ENCODE measurements at places on chromosomes 12 and 14.

DNA sequence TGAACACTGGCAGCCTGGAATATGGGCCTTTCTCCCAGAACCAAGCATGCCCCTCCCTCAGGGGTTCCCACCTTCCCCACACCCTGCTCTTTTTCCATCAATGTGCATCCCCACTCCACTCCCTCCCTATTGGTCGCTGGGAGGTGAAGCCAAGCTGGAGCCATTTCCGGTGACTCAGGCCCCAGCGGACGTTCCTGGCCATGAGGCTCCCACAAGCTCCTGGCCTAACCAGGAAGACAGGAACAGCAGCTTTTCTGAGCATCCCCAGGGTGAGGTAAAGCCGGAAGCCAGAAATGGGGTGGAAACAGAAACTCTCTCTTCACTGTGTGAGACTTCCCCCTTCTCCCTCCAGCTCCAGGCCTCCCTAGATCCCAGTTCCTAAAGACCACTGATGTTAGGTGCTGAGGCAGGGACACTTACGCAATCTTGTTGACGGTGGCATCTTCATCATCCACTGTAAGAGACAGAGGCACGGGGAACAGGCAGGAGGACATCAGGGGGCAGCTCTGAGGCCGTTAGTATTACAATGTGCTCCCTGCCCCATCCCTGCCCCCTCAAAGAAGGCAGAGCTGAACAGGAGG, 5.1 kb downstream of the LMBR1L start:
- DNase-seq: no peak

DNA sequence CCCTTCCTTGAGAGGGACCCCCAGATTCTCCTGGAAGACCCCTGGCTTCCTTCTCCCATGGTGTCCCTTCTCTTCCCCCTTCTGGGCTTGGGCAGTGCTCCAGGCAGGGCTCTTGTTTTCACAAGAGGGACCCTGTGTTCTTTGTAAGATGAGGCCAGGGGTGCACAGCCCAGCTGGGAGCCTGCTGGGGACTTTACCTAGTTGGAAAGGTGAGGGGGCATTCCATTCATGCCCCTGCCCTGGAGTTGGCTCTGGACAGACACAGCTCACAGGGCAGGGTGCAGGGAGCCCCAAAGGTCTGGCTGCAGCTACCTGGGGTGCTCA, 31.2 kb downstream of the ISCA2 start:
- no peak for DNase-seq

- no peak for DNase-seq
Observed at GRCh38 chr12:120378036-120378435, 9.1 kb upstream of the MSI1 start.

- DNase-seq: no peak
Observed at GRCh38 chr12:47095446-47096236, 15.9 kb upstream of the AMIGO2 start.

- no peak for DNase-seq
Observed at GRCh38 chr12:12327802-12328201, 22.2 kb downstream of the MANSC1 start.

DNA sequence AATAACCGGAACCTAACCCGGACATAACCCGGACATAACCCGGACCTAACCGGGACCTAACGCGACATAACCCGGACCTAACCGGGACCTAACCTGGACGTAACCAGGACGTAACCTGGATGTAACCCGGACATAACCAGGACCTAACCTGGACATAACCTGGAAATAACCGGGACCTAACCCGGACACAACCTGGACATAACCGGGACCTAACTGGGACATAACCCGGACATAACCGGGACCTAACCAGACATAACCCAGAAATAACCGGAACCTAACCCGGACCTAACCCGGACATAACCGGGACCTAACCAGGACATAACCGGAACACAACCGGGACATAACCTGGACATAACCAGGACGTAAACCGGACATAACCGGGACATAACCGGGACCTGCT, 6.7 kb upstream of the FBRSL1 start:
- DNase-seq: no peak

GRCh38 chr12:46585854-46586621, 213.5 kb upstream of the SLC38A2 start:
- no peak for DNase-seq

- no peak for DNase-seq
Observed at GRCh38 chr12:1795221-1795784, 25.1 kb upstream of the LRTM2 start.

GRCh38 chr12:16962889-16963288, 356.9 kb upstream of the LMO3 start:
- no peak for DNase-seq

- DNase-seq: no peak
Observed at GRCh38 chr12:65622056-65622455, 202.2 kb upstream of the HMGA2 start.

DNA sequence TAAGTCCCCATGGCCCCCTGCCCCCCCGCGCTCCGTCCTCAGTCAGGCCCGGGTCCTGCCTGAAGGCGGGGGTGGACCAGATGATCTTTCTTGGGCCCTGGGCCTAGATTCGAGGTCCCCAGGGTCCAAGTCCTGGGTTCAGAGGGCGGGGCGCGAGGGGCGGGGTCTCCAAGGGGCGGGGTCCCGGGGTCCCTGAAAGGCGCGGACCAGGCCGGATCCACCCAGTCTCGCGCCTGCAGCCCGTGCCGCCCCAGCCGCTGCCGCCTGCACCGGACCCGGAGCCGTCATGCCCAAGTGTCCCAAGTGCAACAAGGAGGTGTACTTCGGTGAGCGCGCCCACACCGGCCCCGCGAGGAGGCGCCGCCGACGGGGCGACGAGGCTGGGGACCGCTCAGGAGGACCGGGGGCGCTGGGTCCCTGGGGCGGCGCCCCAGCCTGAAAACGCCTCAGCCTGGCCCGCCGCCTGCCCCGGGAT, 325 bp downstream of the CRIP1 start:
- DNase-seq: no peak

DNA sequence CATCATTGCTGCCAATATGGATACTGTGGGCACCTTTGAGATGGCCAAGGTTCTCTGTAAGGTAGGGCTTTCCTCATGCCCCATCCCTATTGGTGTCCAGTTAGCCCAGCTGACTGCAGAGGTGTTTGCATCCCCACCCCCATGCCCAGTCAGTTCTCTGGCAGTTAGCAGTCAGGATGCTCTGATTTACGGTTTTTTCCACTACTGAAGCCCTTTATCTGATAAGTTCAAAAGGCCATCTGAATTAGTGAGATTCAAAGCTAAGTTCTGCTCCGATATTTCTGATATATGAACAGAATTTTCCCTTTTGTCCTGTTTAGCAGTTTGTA, 773 bp downstream of the GMPR2 start:
- DNase-seq: no peak

DNA sequence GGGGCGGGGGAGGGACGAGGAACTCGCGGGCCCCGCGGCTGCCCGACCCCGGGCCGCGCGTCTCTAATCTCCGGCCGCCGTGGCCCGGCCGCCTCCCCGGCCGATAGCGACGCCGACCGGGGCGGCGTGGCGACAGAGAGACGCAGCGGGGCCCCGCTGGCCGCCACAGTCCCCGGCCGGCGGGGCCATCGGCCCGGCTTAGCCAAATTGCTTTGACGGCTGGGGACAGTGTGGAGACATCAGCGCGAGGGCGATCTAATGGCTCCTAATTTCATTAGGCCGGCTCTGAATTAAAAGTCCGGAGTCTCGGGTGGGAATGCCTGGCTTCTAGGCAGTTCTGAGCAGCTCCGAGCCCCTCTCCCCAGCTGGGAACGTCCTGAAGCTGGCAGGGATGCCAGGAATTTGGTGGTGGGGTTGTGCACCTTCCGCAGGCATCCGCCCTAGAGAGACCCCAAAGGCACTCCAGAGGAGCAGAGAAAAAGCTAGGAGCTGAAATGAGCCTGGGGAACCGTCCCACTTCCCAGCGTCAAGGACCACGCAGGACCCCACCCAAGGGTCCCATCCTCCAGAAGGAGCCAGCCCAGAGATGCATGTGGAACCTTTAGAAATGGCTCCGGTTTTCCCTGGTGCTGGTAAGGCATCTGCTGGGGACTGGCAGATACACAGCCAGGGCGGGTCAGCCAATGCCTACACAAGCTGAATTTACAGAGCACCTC, 9.6 kb downstream of the TBX5 start:
- no peak for DNase-seq

DNA sequence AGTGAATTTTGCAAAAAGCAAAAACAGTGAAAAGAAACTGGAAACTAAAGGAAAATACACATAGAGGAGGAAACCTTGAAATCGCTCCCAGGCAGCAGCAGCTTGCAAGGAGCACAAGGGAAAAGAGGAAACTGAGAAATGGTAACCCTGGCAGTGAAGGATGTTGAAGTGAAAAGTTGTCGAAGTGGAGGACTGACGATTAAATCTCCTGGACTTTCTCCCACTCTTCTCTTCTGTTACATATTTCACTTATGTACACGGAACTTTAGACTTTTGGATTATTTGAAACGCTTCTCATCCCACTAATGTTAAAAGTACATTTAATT, 388.8 kb upstream of the USP15 start:
- no peak for DNase-seq

DNA sequence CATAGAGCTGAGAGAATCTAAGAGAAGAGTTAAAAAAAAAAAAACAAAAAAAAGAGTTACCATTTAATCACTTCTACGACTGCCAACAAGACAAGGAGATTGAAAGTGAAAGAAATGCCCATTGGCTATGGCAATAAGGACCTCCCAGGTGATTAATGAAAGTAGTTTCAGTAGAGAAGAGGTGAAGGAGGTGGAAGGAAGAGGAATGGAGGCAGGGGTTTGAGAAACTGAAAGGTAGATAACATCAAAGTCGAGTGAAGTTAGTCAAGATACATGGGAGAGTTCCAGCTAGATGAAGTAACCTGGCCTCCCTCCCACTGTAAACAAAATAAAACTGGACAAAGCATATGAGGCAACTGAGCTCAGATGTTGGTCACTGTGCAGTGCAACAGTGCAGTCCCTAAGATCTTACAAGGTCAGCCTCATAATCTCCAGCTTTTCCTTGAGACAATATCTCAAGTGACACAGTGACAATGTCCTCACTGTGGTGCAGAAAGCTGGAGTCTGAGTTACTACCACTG, 118.0 kb upstream of the CCDC198 start:
- DNase-seq: no peak

GRCh38 chr14:101473795-101474562, 87.3 kb upstream of the DIO3 start:
- DNase-seq: no peak

GRCh38 chr12:50536831-50537537, 32.2 kb downstream of the DIP2B start:
- DNase-seq: no peak

DNA sequence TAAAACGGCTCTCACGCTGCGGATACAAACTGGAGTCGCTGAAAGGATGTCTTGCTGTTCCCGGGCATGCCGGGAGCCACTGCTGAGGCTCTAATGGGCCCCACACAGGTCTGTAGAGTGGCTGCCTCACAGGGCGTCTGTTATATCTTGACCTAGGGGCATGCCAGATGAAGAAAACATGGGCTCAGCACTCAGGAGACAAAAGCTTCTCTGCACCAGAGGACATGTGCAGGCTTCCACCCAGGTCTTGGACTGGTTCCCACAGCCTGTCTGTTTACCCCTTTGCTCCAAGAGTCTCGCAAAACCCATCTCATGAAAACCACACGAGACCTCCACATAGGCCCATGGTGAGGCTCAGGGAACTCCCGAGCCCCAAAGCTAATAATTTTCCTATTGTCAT, 134.2 kb downstream of the RPS29 start:
- no peak for DNase-seq

DNA sequence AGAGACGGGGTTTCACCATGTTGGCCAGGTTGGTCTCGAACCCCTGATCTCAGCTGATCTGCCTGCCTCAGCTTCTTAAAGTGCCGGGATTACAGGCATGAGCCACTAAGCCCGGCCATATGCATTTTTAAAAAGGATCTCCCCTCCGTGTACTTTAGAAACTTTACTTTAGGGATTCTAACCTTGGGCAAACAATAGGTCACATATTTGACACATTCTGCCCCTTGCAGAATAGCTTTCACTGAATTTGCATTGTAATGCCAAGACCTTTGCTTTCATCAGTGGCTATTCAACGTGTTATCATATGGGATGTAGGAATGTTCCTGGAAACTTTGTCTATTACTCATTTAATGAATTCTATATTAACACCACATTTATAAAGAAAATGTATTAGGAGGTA, 11.4 kb upstream of the ANKS1B start:
- DNase-seq: no peak

DNA sequence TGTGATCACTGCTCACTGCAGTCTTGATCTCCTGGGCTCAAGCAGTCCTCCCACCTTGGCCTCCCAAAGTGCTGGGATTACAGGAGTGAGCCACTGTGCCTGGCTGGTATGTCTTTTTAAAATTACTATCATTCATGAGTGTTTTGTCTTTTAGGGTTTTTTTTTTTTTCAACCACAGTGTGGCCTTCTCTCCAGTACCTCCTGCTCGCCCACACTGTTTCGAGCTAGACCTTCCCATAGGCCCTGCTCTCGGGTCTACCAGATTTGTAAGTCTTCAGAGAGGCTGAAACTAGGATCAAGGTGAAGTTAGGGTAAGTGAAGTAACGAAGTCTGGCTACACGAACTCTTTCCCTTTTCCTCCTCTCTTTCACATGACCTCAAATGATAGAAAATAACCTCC, 1.5 kb downstream of the BIN2 start:
- peak; percentile 67 for DNase-seq

All from natural killer cell treated with Interleukin-12 subunit alpha and Interleukin-12 subunit beta and Interleukin-15 and Interleukin-18, amount 100 ng/mL, for 72 hours (primary cell).